ENCODE measurements at places on chromosomes 12 and 14. TPM values are rescaled to one million over a fixed set of nuclear protein-coding genes. Genes with fewer than 3 reads are reported as not detected.

- no peak for DNase-seq
Measured at GRCh38 chr14:25110106-25110505, 60.2 kb upstream of the STXBP6 start.

DNA sequence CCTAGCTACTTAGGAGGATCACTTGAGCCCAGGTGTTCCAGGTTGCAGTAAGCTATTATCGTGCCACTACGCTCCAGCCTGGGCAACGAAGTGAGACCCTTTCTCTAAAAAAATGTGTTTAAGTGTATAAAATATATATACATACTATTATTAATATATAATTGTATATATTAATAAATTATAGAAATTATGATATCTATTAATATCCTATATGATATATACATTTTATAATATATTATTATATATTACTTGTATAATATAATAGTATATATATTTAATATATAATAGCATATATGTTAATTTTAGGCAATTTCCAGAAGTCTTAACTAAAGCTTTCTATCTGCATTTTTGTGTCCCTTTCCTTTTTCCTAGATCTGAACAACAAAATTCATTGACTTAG lies 12.3 kb downstream of the ALDH1L2 start:
- DNase-seq: no peak

GRCh38 chr14:87013583-87013982 lies 979.4 kb downstream of the GALC start:
- DNase-seq: peak; percentile 73

The CKB gene
- 29.3 TPM for total RNA-seq

DNA sequence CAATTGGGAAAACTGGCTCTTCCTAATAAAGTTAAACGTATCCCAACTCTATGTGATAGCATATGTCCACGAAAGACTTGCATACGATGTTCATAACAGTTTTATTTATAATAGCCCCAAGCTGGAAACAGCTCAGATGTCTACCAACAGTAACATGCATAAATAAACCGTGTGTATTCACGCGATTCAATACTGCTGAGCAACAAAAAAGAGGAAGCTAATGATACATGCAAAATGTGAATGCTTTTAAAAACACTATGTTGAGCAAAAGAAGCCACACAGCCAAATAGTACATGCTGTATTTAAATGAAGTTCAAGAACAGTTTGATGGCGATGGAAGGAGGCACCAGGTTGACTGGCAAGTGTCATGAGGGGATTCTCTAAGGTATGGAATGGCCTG lies 55.7 kb downstream of the TRIM9 start:
- no peak for DNase-seq
